Stomach (tissue), 19 donors: ENCODE measurements at places on chromosomes 2 and 18. TPM values are rescaled to one million over a fixed set of nuclear protein-coding genes. Genes with fewer than 3 reads are reported as not detected.
A peak's percentile ranks its signal among the peaks of the same experiment; 100 is the strongest.

IL37 gene
- not detected for total RNA-seq

CROCC2 gene
- total RNA-seq = not detected

GRCh38 chr18:3499501-3499900 is 49.5 kb downstream of the TGIF1 start:
- peak; percentile 28 for DNase-seq

- DNase-seq = peak; percentile 65
These were observed 11.4 kb upstream of the ALPI start for GRCh38 chr2:232444409-232445148.

DNA sequence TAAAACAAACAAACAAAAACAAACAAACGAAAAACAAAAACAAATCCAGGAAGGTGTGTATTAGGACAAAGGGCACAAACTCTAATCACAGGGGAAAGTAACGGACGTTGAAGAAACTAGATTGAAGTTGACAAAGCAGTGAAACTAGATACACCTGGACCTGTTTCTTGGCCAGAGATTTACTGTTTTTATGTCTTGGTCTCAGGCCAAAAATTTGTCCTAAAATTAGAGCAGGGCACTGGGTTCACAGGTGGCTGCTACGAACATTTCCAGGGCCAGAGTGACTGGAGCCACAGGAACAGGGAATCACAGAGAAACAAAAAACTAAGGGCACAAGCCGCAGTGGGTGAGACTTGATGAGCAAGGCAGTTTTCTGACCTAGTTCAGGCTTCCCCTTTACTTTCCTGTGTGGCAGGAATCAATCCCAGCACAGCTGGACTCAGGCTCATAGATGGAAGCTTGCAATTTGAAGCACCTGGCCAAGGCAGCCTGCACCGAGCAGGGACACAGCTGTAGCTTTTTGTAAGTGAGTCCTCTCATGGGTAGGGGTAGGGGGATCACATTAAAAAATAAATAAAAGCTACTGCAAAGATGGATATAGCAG is 329.4 kb downstream of the DLGAP1 start:
- DNase-seq = no peak

- no peak for DNase-seq
These were observed 46.7 kb downstream of the KIDINS220 start for GRCh38 chr2:8790739-8791162.

DNA sequence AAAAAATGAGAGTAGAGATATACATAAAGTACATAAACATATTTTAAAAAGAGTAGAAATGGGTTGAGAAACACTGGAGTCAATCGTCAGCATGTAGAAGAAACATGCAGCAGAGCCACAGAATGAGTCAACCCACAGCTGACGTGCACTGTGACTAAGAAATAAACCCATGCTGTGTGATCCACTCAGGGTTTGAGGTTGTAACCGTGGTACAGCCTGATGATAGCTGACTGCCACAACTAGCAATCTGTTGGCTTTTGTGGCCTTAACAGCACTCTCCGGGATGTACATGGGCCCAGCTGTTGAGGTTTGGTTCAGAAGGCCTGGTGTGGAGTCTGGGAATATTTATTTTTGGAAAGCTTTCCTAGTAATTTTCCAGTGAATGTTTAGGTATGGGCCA is 554.4 kb upstream of the MEX3C start:
- DNase-seq = no peak
